ENCODE measurements at places on chromosomes 3 and 15. TPM values are rescaled to one million over a fixed set of nuclear protein-coding genes. Genes with fewer than 3 reads are reported as not detected.
A peak's percentile ranks its signal among the peaks of the same experiment; 100 is the strongest.

DNA sequence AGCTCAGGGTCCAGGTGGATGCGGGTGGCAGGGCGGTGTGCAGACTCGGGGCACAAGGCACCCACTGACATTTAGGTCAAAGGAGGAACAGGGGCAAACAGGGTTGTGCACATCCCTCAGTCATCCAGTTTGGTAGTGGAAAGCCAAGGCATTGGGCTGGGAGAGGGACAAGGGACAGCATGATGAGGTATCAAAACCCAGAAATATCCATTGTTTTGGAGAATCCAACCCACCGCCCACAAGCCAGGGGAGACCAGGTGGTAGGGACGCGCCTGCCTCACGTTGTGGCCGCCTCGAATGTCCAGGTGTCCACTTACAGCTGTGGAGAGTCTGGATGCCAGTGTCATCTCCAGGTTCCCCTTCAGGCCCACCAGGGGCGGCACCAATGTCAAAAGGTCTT, 33.3 kb downstream of the SLC41A3 start:
- DNase-seq, result no peak

DNA sequence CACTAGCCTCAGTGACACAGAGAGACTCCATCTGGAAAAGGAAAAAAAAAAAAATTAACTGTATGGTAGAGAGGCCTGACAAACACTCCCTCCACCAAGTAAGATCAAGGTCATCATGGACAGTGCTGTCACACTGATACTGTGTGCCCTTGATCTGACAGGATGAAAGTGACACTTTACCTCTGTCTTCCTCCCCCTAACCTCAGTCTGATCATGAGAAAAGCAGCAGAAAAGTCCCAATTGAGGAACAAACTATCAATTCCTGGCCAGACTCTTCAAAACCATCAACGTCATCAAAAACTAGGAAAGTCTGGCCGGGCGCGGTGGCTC, 26.7 kb downstream of the PGPEP1L start:
- no peak for DNase-seq

The REC114 gene
- not detected for total RNA-seq

DNA sequence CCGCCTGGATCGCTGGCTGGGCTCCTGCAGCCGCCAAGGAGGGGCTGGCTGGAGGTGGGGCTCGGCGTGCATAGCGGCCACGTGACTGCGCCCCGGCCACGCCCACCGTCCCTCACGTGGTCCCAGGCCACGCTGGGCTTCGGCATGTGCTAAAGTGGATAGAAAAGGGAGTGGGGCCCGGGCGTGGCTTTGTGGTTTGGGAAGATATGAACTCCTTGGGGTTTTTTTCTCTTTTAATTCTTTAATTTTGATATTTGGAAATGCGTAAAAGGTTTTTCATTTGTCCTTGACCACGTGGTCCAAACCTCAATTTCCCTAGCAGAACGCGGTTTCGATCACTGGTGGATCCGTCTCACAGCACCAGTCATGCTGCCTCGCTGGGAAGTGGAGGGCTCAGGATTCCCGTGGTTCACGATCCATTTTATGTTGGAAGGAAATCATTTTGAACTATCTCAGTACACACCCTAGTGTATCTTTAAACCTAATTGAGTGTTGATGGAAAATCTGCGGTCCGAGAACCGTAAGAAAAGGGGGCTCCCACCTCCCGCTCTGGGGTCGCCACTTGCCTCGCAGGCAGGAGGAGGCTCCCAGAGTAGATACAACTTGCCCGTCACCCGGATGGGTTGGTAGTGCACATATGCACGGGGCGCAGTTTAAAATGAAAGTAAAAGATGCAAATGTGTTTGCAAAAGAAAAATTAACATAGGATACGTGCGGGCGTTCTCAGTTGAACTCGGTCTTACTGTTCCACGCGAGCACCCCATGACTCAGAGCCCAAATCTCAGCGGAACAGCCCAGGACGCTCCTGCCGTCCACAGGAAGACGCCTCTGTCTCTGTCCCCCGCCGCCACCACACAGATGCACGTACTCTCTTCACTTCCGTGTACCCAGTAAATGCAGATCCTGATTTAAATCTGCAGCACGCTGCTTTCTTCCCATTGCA, 141.9 kb downstream of the PGPEP1L start:
- DNase-seq, result peak; percentile 75

DNA sequence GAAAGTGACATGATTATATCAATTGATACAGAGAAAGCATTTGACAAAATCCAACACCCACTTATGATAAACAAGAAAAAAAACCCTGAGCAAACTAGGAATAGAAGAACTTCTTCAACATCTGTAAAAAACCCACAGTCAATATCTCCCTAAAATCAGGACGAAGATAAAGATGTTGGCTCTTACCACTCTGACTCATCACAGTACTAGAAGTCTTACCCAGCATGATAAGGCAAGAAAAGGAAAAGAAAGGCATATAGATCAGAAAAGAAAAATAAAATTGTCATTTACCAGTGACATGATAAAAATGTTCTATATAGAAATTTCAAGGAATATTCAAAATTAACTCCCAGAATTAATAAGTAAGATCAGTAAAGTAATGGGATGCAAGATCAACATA, 7.2 kb upstream of the FBXW12 start:
- DNase-seq, result no peak

The TM4SF18 gene
- not detected for total RNA-seq

DNA sequence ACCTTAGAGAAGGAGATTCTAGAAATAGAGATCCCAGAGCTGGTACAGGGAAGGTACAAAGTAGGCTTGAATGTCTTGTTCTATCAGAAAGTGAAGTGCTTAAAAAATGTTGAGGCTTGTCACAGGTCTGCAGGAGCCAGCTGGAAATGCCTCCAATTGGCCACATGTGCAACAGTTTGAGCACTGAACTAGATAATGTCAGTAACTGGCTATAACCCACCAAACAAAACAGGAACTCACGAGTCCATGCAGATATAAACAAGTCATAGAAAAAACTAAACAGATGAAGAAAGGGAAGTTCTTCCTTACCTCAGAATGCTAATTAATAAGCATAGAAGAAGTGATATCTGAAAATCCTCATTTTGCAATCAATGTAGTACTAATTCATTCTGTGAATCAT, 11.9 kb upstream of the TF start:
- DNase-seq, result no peak

GRCh38 chr3:116877968-116878367, 168.4 kb downstream of the TUSC7 start:
- DNase-seq, result no peak

DNA sequence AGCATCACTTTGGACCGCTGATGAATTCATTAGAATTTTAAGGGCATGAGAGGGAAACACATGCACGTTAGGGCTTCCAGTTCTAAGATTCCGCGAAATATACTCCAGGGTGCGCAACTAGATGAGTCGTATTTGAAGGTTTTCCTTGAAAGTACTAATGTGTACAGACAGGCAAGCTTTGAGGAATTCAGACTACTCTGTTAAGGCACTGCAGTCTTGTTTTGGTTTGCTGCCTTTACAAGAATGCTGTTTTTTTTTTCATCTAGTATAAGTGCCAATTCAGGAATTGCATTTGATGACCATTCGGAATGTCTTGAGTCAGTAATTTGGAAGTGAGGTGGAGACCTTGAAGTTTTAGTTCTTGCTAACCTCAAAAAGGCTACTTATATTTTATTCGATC, 19.1 kb downstream of the TRNT1 start:
- no peak for DNase-seq

The CHRNA5 gene
- 2.7 TPM for total RNA-seq

The ANKRD34C gene
- not detected for total RNA-seq

DNA sequence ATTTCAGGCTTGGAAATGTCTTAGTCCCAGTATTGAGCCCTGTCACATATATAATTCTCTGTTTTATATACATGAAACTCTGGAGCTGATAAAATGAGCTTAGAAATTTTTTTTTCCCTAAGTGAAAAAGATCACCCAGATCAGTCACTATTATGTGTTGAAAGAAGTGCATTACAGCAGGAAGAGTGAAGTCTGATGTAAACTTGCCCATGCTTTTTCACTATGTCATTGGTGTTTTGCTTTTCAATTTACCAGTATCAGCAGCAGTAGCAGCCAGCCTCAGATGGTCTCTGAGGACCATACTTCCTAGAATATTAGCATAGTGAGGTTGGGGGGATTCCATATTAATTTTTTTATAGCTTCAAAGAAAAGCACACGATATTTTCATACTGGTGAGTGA, 255.6 kb upstream of the KCNH8 start:
- DNase-seq, result no peak

The SH2D7 gene
- total RNA-seq, result not detected

The CAMK2N2 gene
- total RNA-seq, result 0.18 TPM

- DNase-seq, result no peak
Measured at GRCh38 chr3:133792171-133792763, 13.3 kb upstream of the SRPRB start.

The LRRIQ4 gene
- 0.18 TPM for total RNA-seq

DNA sequence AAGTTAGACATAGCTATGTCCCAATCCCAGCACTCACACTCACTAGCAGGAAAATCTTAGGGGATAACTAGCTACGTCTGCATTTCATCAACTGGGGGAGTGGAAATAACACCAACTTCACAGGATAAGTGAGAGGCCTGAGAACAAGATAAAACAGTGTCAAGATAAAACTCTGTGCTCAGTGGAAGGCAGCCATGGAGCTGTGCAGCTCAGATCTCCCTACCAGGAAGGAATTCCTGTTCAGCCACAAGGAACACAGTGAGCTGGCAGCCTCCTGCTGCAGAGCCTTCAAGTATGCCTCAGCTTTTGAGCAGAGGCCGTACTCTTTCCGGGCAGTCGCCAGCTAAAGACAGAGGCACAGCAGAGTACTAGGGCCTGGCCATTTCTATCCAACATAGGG, 115.8 kb upstream of the TOPAZ1 start:
- no peak for DNase-seq

The PLA2G4D gene
- total RNA-seq, result not detected

The SYNPR gene
- total RNA-seq, result not detected

- peak; percentile 14 for DNase-seq
Measured at GRCh38 chr3:58609990-58610389, 32.8 kb upstream of the FAM107A start.

The RARRES1 gene
- total RNA-seq, result not detected

DNA sequence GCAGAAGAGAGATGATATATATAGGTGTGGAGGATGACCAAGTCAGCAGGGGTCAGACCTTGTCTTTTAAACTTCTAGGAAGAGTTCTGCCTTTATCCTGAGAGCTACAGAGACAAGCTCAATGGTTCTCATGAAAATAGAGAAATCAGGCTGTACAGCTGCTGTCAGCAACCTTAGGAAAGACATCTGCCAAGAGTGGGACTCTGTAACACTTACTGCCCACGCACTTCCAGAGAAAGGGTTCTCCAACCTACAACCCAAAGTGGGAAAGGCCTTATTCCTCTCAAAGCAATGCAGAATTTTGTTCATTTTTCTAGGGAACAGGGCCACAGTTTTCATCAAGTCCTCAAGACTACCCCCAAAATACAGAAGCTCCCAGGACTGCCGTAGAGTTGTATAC, 138.7 kb downstream of the STT3B start:
- DNase-seq, result no peak

The LNP1 gene
- 2.5 TPM for total RNA-seq

DNA sequence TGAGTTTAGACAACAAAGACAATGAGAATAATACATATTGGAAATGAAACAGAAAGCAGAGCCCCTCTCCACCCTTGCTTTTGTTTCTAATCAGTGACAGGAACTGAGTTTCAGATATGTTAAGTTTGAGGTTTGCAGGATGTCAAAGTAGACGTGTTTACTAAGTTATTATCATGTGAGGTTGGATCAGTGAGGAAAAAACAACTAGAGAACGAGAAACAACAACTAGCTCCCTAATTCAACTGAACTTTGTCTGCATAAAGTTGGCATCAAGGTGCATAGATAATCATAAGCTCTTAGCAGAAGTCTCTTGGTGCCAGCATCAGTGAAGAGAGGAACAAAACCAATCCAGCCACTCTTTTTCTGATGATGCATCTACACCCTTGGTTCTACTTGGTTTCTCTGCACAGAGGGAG, 491.1 kb upstream of the NR2F2 start:
- DNase-seq, result no peak

GRCh38 chr3:109225516-109225915, 89.0 kb downstream of the C3orf85 start:
- DNase-seq, result no peak

DNA sequence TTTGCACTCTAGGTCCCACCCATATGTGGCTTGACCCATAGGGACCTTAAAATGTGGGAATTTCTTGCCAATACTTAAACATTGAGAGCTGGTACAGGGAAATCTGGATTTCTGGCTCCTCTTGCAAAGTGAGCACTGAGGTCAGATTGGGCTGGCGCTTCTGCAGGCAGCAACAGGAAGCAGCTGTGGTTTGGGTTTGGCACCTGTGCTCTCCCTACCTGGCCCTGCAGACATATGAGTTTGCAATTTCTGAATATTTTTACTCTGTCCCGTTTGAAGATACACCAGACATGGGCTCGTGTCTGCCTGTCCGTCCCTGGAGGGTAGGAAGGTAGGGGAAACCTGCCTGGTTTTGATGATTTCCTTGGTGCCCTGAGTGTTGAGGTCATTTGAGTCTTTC, 74.8 kb upstream of the SEC13 start:
- DNase-seq, result peak; percentile 33

DNA sequence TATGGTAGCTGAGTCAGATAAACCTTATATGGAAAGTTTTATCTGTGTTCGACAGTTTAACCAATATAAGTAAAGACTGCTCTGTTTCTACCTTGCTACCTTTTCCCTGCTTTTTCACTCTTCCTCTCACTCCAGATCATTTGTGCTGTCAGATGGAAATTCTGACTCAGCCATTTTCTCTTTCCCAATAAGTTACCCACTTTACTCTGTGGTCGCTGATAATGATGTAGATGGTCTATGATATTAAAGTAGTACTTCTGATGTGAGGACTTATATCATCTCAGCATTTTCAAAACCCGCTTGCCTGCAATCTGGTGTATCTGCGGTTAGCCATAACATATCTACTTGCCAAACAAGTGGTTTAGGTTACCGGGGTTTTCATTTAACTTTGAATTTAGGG, 15.0 kb upstream of the UTS2B start:
- no peak for DNase-seq

Measured in activated CD8-positive, alpha-beta T cell treated with anti-CD3 and anti-CD28 coated beads for 36 hours (primary cell).